Activated T-helper 1 cell treated with anti-CD3 and anti-CD28 coated beads, Interleukin-12 subunit alpha, Interleukin-12 subunit beta, Interleukin-2, Interleukin-4 antibody, amounts not matched to agents 30 ng/mL and 10 ng/mL and 1 ng/mL, durations not matched to agents 14 hours and 24 hours and 36 hours (primary cell): ENCODE measurements at places on chromosomes 5 and 9. TPM values are rescaled to one million over a fixed set of nuclear protein-coding genes. Genes with fewer than 3 reads are reported as not detected.

DNA sequence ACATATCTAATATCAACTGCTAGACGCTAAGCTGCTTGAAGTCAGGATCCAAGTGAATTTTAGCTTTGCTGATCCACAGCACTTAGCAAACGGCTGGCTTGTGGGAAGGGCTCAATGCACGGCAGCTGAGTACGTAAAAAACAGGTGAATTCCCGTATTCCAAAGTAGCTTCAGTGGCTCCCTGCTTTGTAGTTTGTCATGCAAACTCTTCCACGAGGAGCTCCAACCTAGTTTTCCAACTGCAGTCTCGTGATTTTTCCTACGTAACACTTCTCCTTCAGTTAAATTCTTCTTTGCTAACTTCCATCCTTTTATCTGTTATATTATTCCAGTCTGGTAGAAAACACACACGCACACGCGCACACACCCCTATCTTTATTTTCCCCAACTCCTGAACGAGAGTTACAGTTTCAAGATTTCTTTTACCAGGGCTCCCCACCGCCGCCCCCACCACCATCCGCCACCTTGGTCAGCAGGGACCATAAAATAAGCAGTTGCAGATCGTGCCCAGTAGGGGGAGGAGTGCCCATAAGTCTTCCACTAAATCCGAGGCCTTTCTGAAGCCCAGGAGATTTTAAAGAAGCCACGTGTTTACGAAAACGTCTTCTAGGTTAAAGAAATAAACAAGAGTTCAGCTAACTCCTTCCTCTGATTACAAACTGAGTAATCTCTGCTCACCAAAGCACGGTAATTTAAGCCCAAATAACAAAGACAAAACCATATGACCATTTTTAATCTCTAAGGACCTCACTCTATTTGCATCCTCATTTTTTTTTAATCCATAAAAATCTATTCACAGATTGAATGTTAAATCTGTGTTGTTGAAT, 34.8 kb upstream of the TRIO start:
- no peak for DNase-seq

GRCh38 chr5:151125421-151125820, 32.2 kb downstream of the ANXA6 start:
- DNase-seq: no peak

Gene TAF11L12
- not detected in 2 replicates for total RNA-seq

DNA sequence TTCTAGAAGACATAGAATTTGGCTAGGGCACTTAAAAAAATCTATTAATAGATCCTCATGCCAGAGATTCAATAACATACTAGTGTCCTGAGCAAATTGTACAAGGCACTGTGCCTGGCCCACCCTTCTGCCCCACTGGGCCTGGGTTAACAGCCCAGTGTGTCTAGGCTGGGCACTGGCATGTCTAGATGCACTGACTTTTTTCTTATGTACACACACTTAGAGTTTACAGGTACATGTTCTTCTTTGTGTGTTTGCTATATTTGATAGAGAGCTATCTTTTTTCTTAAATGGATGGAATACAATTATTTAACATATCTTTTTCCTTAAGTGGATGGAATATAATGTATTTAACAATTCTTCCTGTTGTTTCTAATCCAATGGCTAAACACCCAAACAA, 241.5 kb downstream of the AUH start:
- DNase-seq: no peak

GRCh38 chr9:89342948-89343347, 24.6 kb downstream of the SECISBP2 start:
- no peak for DNase-seq

- DNase-seq: no peak
These were observed 61.4 kb upstream of the PPP1R26 start for GRCh38 chr9:135418161-135418560.

GRCh38 chr5:15752663-15753285, 252.8 kb downstream of the FBXL7 start:
- no peak for DNase-seq

DNA sequence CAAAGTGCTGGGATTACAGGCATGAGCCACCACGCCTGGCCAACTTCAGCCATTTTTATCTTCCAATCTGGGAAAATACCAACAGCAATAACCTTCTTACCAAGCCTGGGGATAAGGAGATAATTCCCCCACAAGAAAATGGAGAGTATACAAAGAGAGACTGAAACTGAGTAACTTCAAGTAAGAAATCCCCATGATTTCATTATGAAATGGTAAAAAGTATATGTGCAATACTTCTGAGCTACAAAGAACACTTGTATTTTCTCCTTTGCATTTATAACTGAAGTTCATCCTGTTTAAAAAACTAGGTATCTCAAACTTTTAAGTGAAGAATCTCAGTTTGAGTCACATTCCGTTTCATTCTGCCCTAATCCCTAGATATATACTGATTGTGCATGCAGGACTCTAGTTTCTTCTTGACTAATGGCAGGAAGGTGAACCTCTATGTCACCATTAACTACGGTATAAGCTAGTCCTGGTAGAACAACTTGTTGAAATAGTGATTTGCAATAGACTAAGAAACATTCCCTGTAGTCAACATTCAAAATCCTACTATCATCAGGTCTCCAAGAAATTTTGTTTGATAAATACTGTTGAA, 2071.4 kb downstream of the MAT2B start:
- DNase-seq: no peak

Gene OTULINL
- 13.6 and 14.0 TPM in 2 replicates for total RNA-seq

DNA sequence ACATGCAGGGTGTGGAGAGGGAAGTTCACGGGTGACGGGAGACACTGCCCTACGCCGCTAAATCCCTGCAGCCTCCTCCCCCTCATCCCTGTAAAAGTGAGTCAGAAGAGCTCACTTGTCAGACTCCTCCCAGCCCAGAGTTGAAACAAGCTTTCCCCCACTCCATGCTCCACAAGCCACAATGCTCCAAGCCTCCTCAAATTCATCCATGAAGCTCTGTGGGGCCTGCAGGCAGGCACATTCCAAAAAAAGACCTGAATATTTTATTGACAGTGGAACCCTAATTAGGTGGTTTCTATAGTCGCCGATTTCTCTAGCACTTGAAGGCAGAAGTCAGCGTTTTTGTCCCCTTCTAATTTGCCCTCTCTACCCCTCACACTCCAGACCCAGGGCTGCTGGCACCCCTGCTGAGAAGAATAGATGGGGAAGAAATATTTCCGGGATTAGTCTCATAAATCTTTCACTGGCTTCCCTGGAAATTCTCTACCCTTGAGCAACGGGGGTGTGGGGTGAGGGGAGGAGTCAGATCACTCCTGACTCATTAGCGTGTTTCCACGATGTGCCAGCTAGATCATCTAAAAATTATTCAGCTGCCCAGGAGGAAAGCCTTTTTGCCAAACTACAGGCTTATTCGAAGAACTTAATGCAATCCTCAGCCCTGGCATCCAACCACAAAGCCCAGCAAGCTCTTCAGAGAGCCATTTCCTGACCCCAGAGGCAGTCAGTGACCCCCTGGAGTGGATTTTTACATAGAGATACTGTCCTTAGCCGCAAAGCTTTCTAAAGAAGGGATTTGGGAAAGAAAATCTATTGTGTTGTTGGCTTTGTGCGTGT, 97.1 kb downstream of the ENC1 start:
- no peak for DNase-seq

GRCh38 chr5:33227746-33228145, 213.0 kb upstream of the TARS1 start:
- no peak for DNase-seq

DNA sequence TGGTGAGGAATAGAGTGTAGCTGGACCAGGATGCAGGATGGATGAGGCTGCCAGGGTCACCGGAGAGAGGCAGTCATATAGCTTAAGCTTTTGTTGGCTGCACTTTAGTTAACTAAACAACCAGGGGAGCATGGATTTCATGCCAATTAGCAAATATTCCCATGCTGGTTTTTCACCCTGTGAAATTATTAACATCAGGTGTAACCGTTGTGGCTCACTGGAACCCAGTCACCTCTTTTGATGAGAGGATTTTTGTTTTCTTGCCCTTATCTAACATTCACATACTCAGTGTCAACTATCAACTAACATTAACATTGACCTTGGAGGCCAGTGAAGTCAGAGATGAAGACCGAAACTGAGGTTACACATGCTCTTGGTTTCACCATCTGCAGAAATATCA, 97.2 kb upstream of the BASP1 start:
- no peak for DNase-seq

DNA sequence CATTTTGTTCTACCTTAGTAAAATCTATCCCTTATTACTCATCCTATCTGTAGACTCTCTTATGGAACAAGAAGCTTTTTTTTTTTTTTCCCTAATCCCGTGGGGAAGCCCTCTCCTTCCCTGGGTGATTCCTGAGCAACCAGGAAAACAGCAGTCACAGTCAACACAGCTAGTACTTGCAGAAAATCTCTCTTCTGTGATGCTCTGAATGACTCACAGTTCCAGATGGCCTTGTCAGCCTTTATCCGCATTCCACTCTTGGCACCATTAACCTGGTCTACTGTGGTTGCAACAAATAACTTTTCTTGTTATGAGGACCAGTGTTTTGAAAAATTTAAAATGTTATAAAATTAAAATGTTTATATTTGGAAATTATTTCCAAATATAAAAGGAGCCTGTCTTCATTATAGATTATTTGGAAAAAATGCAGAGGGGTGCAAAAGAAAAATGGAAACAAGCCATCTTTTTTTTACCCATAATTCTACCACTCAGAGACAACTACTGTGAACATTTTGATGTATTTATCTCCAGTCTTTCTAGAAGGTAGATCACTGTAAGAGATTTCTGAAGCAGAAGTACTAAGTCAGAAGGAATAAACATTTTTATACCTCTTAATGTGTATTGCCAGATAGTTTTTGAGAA, 486.7 kb downstream of the RAB3C start:
- no peak for DNase-seq

Gene CDHR2
- 0.08 and 0.42 TPM in 2 replicates for total RNA-seq

GRCh38 chr5:119323601-119324000, 32.2 kb upstream of the TNFAIP8 start:
- DNase-seq: no peak

Gene BSPRY
- total RNA-seq: 12.3 and 12.8 TPM in 2 replicates

Gene CAPSL
- not detected in 2 replicates for total RNA-seq

Gene PCDHGA12
- total RNA-seq: 0.18 TPM in 1 of 2 replicates, not detected in the other

DNA sequence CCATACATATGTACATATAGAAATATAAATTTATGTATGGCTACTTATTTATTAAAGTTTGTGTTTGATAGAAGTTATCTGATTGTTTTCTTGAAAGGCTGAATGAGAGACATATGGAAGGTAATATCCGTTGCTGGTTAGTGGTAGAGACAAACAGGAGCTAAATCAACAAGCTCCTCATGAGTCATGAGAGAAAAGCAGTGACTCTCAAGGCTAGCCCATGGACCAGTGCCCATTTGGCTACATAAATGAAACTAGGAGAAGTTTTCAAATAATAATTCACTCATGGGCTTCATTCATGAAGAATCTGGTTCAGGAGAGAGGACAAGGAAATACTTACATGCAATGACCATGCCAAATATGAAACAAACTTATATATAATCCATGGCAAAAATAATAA, 504.5 kb upstream of the ITGA1 start:
- DNase-seq: no peak

DNA sequence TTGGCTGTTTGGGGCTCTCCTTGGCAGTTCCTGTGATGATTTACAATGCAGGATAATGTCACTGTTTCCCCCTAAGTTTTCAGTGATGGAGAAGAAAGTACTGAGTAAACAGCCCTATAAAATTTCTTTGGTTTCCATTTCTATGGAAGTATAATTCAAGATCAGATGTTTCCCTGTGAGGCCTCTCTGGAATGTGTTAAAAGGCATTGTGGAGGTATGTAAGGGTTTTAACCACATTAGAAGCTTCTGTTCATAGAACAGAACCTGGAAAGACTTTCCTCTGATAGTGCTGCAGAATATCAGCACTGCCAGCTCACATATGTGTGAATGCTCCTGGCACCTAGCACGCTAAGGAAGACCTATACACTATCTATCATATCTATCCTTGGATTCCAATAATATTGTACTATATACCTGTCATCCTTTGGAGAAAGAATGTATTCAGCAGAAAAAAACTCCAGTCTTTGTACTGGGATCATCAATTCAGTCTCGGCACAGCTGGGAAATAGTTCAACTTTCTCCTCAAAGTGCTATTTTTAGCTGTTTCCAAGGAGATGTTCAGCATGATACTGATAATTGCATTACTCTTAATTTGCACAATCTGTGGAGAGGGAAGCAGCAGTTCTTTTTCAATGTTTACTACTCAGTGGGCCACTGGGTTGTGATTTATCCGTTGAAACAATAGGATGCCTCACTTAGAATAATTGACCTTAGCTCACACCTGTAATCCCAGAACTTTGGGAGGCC, 21.9 kb downstream of the TTC1 start:
- DNase-seq: no peak

GRCh38 chr5:4099386-4099785, 503.8 kb downstream of the IRX1 start:
- no peak for DNase-seq

Gene SOWAHA
- total RNA-seq: 0.47 and 0.54 TPM in 2 replicates

DNA sequence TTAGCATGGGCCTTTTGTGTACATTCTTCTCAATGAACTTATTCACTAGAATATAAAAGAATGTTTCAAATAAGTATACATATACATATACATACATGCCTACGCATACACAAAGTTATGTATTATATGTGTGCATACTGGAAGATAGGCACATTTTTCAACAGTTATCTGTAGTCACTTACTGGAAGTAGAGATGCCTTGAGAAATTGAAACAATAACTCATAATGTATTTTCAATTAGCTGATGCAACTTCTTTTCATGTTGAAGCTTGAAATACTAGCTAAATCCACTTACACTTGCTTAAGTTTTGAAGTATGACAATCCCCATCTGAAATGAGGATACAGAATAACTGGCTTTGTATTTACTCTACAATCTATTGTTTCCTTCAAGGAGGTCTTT, 469.0 kb upstream of the PTGER4 start:
- no peak for DNase-seq

GRCh38 chr5:93587597-93588351, 4.8 kb downstream of the NR2F1 start:
- DNase-seq: no peak

DNA sequence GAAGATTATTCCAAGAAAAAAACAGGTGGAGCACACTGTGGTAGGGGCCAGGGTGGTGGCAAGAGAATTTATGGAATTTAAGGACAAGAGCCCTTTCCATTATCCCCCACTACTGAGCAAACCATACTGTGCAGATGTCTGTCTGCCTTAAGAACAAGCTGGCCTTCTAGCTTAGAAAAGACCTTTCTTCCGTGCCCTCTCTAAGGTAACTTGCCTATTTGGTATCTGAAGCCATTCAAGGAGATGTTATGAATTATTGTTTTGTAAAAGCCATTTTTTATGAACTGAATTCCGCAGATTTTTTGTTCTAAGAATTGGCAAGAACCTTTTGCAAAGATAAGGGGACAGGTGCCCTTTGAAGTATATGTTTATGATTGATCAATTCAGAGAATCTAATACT, 20.9 kb downstream of the GRAMD2B start:
- no peak for DNase-seq
